ENCODE measurements at places on chromosomes 12 and 14.

DNA sequence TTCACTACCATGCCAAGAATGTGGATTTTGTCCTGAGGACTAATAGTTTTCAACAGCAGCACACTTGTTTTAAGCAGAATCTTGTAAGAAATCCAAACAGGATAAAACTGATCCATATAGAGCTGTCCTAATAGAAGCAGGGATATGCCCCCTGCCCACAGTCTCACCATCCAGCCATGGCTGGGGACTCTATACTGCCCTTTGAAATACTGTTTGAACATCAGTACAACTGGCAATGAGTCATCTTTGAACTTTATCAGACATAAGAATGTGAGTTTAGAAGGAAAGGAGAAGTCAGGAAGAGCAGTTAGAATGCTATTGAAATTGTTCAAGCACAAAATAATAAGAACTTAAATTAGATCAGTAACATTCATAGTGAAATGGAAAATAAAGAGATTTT is 3.8 kb upstream of the C12orf42 start:
- DNase-seq, result no peak

DNA sequence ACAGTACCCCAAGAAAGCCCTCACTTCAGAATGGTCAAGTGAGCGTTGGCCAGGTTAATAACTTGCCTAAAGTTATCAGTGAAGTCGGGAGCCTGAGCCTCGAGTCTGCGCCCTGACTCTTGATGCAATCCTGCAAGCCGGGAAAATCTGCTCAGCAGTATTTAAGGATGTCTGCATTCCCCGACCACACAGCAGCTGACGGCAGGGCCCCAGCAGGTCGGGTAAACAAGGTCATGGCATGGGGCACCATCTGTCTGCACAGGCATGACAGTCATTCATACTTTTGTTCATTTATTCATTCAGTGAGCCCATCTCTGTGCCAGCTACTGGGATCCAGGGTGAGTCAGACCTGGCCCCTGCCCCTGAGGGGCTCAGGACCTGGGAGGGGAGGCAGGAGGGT is 11.1 kb downstream of the ABCB9 start:
- DNase-seq, result no peak

GRCh38 chr12:12506496-12506890 is 56.2 kb downstream of the DUSP16 start:
- DNase-seq, result no peak

DNA sequence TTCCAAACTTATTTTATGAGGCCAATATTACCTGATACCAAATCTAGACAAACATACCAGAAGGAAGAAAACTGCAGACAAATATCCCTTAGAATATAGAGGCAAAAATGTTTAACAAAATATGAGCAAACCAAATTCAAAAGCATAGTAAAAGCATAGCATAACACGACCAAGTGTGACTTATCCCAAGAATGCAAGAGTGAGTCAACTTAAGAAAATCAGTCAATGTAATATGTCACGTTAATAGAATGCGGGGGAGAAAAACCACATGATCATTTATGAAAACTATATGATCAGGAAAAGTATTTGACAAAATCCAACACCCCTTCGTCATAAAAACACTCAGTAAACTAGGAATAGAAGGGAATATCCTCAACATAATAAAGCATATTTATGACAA is 217.3 kb downstream of the ADGRD1 start:
- DNase-seq, result no peak

GRCh38 chr12:43198608-43199007 is 353.4 kb downstream of the ADAMTS20 start:
- DNase-seq, result no peak

GRCh38 chr12:9651265-9651729 is 18.2 kb upstream of the CLEC2D start:
- DNase-seq, result no peak

- DNase-seq, result peak; percentile 81
These were observed 11.0 kb downstream of the PDE1B start for GRCh38 chr12:54560374-54560858.

- no peak for DNase-seq
These were observed 15.0 kb downstream of the GABARAPL1 start for GRCh38 chr12:10227648-10228047.

DNA sequence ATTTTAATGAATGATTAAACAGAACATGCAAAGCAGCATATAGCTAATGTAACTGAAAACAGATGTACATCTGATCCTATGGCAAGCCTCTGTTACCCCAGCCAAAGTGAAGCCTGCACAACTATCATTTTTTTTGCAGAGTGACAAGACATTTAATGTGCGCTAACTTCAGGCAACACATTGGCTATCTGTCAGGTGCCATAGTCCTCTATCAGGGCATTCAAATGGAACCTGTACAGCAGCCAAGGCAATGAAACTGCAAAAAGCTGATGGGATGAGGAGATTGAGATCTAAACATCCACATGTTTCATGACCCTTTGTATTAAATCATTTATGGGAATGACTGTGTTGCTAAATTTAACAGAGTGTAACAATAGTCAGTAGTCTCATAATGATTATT is 1088.5 kb upstream of the TMEM132C start:
- no peak for DNase-seq

DNA sequence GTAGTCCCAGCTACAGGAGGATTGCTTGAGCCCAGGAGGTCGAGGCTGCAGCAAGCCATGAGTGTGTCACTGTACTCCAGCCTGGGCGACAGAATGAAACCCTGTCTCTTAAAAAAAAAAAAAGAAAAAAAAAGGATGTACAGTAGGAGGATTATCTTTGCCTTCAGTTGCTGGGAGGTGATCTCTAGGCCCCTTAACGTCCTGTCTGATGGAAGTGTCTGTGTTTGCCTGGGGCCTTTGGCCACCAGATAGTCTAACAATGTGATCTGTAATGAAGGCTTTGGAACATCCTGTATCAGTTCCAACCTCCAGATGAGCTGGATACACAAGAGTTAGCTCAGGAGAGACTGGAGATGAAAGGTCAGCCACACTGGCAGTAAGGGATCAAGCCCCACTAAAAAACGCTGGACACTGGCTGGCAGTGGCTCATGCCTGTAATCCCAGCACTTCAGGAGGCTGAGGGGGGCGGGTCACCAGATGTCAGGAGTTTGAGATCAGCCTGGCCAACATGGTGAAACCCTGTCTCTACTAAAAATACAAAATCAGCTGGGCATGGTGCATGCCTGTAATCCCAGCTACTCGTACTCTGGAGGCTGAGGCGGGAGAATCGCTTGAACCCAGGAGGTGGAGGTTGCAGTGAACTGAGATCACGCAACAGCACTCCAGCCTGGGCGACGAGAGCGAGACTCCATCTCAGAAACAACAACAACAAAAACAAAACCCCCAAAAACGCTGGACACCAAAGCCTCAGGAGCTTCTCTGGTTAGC is 19.0 kb upstream of the HNF1A start:
- DNase-seq, result no peak

Measured in naive B cell (primary cell).